Stimulated activated CD4-positive, alpha-beta T cell treated with anti-CD3 and anti-CD28 coated beads, Interleukin-1b, Interleukin-23, amount 100 ng/mL, for 24 hours (primary cell): ENCODE measurements at places on chromosomes 1 and 21.

- DNase-seq, result no peak
Measured at GRCh38 chr1:240646571-240647240, 34.8 kb upstream of the GREM2 start.

DNA sequence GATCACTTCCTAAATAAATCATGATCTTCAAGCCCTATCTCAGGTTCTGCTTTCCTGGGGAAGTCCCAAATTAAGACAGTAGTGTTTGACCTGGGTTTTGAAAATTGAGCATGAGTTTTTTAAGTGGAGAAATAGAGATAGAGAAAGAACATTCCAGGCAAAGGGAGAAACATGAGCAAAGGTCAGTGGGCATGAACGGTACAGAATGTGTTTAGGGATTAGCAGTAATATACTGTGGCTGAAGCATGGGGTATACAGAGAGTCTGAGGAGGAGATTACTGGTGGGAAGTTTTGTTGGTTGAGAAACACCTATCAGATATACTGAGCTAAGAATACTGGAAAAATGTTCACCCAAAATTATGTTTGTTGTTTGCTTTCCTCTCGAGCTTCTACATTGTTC is 15.2 kb upstream of the MYSM1 start:
- DNase-seq, result no peak

DNA sequence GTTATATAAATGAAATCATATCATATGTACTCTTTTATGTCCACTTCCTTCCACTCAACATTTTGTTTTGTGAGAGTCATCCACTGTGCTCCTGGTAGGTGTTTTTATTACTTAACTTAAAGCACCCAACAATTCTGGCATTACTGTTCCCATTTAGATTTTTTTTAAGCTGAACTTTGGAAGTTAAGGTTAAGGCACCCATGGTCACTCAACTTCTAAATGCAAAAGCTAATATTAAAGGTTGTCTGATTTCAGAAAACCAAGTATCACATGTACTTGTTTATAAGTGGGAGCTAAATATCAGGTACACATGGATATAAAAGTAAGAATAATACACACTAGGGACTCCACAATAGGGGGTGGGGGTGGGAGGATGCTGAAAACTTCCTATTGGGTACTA is 42.7 kb downstream of the SCMH1 start:
- no peak for DNase-seq

DNA sequence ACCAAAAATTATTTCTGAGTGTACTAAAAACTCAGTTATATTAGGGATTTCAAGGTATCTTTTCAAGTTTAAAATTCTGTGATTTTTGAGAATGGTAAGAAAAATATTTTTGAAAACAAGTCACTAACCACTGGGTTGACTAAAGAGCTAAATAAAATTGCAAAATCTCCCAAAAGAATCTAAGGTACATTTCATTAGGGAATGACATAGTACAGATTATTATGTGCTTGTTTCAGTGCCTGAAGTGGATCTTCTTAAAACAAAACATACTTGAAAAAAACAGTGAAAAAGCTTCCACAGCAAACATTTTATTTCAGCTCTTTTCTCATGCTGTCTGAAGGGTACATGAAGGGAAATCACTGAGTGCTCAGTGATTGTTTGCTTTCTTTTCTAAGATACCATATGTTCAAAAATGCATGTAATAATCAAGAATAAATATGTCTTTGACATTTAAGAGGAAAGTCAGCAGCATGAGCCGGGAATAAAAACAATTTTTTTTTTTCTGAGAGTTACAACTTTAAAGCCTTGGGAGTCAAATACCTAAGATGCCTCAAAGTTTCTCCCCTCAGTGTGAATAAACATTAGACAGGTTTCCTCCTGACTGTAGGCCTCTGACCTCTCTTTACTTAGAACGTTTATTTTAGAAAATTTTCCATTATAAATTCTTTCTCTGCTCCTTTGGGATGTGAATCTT is 200.7 kb downstream of the KCNT2 start:
- DNase-seq, result no peak

DNA sequence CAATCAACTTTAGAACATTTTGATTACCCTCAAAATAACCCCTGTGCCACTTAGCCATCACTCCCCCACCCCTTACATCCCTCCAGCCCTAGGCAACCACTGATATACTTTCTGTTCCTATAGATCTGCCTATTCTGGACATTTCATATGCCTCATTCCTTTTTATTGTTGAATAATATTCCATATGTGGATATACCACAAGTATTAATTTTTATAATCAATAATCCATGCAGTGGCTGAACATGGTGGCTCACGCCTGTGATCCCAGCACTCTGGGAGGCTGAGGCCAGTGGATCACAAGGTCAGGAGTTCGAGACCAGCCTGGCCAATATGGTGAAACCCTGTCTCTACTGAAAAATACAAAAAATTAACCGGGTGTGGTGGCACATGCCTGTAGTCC is 20.1 kb upstream of the MED18 start:
- no peak for DNase-seq

DNA sequence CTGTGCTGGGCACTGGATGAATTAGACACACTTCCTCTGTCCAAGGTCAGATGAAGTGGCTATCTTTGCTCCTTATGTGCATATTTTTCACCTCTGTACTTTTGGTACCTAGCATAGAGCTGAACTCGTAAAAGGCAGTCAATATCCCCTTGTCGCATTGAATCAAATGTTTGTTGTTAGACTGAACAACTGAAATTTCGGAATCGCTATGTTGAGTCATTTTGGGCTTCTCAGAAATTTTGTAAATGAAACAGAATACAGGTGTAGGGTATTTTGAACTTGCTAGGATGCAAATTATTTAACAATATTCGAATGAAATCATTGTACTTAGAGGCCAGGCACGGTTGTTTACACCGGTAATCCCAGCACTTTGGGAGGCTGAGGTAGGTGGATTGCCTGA is 48.0 kb downstream of the PDE4B start:
- no peak for DNase-seq

- DNase-seq, result no peak
Measured at GRCh38 chr1:241332987-241333386, 24.0 kb downstream of the RGS7 start.

DNA sequence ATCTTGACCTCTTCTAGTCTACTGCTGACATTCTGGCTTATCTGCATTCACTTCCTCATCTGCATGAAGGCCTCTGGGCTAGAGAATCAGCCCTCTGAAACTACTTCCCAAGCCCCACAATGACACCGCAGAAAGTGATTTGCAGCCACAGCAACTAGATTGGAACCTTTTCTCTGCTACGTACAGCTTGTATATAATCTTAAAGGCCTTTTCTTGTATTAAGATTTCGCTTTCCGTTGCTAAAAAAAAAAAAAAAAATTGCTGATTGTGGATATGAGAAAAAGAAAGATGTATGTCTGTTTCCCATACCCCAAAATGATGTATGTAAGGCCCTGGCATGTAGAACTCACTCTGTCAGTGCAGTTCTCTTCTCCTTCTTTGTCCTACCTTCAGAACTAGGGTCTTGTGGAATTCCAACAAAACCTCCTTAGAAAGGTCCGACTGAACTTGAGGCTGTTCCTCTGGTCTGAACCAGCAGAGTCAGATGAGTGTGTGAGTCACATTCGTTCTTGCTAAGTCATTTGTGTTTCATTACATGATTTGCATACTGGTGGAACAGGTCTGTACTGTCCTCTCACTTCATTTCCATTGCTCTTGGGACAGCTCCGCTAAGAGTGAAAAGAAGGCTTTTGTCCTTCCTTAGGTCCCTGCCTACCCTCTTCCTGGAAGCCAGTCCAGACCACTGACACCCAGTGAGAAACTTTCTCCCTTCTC is 62.7 kb downstream of the PLPP3 start:
- no peak for DNase-seq

DNA sequence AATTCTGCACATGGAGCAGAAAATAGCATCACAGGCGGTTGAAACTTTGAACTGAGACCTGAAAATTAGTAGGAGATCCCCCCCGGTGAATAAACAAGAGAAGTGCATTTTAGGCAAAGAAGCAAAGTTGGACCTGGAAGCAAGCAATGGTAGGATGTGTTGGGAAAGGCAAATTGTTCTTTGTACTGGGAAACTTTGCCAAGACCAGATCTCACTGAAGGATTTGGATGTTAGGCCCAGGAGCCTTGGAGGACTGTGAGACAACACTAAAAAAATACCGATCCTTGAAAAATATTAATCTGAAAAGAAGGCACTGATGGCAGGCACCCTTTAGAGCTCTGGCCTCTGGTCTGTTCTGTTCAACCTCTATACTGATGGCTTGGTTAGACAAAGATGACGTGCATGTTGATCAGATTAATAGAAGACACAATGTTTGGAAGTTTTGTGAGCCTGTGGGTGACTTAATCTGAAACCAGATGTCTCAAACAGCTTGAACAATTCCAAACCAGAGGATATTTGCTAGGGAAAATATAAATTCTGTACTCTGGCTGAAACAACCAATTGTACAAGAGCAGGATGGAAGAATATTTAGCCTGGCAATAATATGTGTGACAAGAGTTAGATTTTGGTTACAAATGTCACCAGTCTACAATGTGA is 108.4 kb downstream of the ROR1 start:
- DNase-seq, result no peak

GRCh38 chr1:43836267-43836951 is 97.2 kb upstream of the ARTN start:
- DNase-seq, result peak; percentile 20

- no peak for DNase-seq
Measured at GRCh38 chr21:42892582-42892930, 553 bp upstream of the NDUFV3 start.

- no peak for DNase-seq
Measured at GRCh38 chr1:151512801-151513625, 1.8 kb downstream of the CGN start.
